Panc1 (cell line): ENCODE measurements at places on chromosomes 1 and 21. TPM values are rescaled to one million over a fixed set of nuclear protein-coding genes. Genes with fewer than 3 reads are reported as not detected.

The RHCE gene
- not detected for total RNA-seq

The GNG12 gene
- total RNA-seq = 70.0 TPM

The OR6N1 gene
- total RNA-seq = not detected

The SH2D5 gene
- 23.3 TPM for total RNA-seq

The RIIAD1 gene
- not detected for total RNA-seq

The CACNA1S gene
- total RNA-seq = not detected

The FCRL5 gene
- total RNA-seq = not detected

- DNase-seq = no peak
These were observed 28.6 kb downstream of the TTC39A start for GRCh38 chr1:51301844-51302162.

DNA sequence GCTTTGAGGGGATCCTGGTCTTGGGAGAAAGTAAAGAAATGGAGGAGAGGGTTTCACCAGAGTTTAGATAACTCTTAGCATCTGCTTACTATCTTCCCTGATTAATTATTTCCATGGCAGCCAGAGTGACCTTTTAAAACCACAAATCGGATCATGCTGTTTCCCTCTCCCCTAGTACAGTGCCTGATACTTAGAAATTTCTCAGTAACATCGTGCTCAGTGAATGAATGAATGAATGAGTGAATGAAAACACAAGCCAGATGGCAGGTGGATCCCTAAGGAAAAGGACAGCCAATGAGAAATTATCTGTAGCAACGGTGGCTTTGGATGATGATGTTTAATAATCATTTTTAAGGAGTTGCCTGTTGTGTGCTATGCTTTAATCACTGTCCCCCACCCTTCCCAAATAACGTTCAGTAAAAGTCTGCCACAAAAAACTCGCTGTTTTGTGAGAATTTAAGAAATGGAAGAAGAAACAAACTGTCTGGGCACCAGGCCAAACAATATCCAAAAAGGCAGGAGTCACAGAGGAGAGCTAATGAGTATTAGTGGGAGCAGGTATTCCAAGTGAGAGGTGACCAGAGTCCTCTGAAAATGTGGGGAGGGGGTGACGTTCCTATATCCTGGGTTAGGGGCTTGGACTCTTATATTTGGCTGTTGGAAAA is 737 bp upstream of the SMAP2 start:
- DNase-seq = no peak

GRCh38 chr1:159223004-159223403 is 18.3 kb downstream of the ACKR1 start:
- DNase-seq = no peak

GRCh38 chr1:113887402-113888175 is at the start of gene BCL2L15:
Gene BCL2L15 (minus strand): TSS chr1:113887581. CDS start chr1:113887375, 206 bp downstream.
- DNase-seq = no peak

- no peak for DNase-seq
These were observed 51.5 kb downstream of the CTH start for GRCh38 chr1:70462611-70463010.

DNA sequence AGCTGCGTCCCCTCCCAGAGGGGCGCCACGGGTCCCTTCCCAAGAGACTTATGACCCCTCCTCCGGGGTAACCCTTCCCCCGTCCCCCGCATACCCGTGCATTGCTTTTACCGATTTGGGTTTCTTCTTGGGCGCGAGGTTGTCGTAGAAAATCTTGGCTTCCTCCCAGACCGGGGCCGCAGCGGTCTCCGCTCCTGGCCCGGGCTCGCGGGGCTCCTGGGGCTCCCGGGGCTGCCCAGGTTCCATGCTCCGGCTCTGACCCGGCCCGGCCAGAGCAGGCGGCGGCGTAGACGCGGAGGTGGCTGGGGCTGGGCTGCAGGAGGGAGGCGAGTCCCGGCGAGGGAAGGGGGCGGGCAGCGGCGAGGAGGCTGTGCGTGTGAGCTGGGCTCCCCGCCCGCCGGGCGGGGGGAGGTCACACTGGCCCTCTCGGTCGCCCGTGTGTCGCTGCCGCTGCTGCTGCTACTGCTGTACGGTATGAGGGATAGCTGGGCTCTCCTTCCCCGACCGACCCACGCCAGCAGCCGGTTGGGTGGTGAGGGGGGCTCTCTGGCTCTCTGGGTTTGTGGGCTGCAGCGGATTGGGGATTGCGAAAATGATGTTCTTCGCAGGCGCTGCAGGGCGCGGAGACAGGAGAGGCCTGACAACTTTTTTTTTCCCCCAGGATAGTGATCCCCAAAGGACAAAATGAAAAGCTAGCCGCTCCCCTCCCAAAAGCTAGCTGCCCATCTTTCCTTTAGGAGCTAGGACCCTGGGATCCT is at the start of gene NT5C1A:
Gene NT5C1A (minus strand): TSS at position 315 of the 758 bp plus-strand sequence. CDS start 69 bp downstream, at position 246.
- no peak for DNase-seq

DNA sequence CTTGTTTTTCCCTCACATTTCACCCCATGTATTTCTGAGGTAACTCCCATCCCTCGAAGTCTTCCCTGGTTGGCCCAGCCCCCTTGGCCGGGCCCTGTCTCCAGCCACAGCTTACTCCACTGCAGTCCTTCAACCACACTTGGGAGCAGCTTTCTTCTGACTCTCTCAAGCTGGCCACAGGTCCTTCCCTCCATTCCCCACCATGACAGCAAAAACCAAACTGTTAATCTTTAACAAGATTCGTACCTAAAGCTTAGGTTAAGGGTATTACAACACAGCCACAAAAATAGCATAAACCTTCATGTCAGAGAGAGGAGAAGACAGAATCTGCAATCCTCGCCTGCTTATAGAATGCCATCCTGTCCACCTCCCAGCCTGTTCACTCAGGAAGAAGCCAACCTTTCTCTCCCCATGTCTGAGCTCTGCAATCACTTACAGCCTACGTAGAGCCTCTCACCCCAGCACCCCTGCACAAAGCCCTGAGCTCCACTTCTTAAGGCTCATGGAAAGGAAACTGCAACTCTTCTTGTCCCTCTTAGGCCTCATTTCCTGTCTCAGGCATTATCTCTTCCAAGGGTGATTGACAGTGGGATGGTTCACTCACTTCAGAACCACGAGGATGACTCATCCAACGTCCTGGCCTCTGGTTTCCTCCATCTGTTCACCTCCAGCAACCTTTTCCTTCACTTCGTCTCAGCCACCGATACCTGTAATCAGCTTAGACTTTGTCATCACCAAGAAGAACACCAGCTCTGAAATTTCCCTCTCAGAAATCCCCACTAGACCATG is 72.8 kb downstream of the CD2 start:
- DNase-seq = no peak

GRCh38 chr1:14625996-14626395 is 27.5 kb downstream of the KAZN start:
- no peak for DNase-seq

- DNase-seq = no peak
These were observed 184.2 kb downstream of the EIF4G3 start for GRCh38 chr1:20992322-20993056.

GRCh38 chr1:156675210-156676113 is 1.7 kb downstream of the NES start:
- no peak for DNase-seq
